ENCODE measurements at places on chromosomes 1 and 21. TPM values are rescaled to one million over a fixed set of nuclear protein-coding genes. Genes with fewer than 3 reads are reported as not detected.
A peak's percentile ranks its signal among the peaks of the same experiment; 100 is the strongest.

GRCh38 chr1:38527373-38527966, 332.1 kb downstream of the RRAGC start:
- DNase-seq: peak; percentile 3
- no peaks in the 10 kb centered on the region for H3K36me3 ChIP-seq
- no peak overlapping the region for H3K27ac ChIP-seq
- no peaks in the 10 kb centered on the region for H3K4me1 ChIP-seq

GRCh38 chr1:89262643-89263042, 10.0 kb downstream of the GBP5 start:
- peak overlapping the region; percentile 37 for H3K4me3 ChIP-seq
- peak overlapping the region; percentile 60 for H3K27ac ChIP-seq
- peak; percentile 85 for DNase-seq
- H3K4me1 ChIP-seq: peaks cover 30% of the 10 kb centered on the region
- no peaks in the 10 kb centered on the region for H3K27me3 ChIP-seq

GRCh38 chr1:61052395-61053225, 29.8 kb upstream of the NFIA start:
- H3K36me3 ChIP-seq: no peaks in the 10 kb centered on the region
- no peaks in the 10 kb centered on the region for H3K4me1 ChIP-seq
- no peak overlapping the region for H3K4me3 ChIP-seq
- H3K27ac ChIP-seq: no peak overlapping the region

DNA sequence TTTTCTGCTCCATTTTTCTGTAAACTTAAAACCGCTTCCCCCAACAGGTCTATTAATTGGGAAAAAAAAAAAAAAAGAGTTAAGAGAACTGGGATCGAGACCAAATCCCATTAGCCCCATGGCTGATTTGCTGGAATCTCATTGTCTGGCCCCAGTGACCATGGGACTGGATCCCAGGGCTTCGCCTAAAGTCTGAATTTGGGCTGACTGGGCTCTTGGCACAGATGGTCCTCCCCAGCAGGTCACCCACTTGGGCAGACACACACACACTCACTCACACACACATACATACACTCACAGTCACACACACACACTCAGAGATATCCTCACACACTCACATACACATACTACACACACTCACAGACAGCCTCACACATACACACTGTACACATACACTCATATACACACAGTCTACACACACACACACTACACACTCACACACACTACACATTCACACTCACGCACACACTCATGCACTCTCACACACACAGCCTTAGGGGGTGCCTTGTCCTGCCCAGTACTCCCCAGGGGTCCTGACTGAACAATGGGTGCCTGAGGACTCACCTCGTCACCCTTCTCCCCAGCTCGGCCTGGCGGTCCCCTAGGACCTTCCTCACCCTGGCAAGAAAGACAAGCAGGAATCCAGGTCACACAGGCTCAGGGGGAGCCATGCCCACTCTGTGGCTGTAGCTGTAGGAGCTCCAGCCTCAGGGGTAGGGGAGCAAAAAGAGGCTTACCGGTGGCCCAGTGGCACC, 7.5 kb downstream of the COL9A2 start:
- no peak overlapping the region for H3K27ac ChIP-seq
- H3K4me1 ChIP-seq: peaks cover 4% of the 10 kb centered on the region
- H3K4me3 ChIP-seq: no peak overlapping the region
- DNase-seq: no peak
- no peaks in the 10 kb centered on the region for H3K36me3 ChIP-seq

GRCh38 chr1:91997607-91998195, 32.1 kb upstream of the EPHX4 start:
- no peaks in the 10 kb centered on the region for H3K27me3 ChIP-seq
- no peak overlapping the region for H3K4me3 ChIP-seq
- H3K4me1 ChIP-seq: no peaks in the 10 kb centered on the region
- no peak overlapping the region for H3K27ac ChIP-seq

- H3K36me3 ChIP-seq: no peaks in the 10 kb centered on the region
- peaks cover 14% of the 10 kb centered on the region for H3K4me1 ChIP-seq
- H3K27ac ChIP-seq: no peak overlapping the region
- no peak for DNase-seq
- no peaks in the 10 kb centered on the region for H3K27me3 ChIP-seq
- no peak overlapping the region for H3K4me3 ChIP-seq
Observed at GRCh38 chr1:61450454-61450853, 274.5 kb downstream of the TM2D1 start.

DNA sequence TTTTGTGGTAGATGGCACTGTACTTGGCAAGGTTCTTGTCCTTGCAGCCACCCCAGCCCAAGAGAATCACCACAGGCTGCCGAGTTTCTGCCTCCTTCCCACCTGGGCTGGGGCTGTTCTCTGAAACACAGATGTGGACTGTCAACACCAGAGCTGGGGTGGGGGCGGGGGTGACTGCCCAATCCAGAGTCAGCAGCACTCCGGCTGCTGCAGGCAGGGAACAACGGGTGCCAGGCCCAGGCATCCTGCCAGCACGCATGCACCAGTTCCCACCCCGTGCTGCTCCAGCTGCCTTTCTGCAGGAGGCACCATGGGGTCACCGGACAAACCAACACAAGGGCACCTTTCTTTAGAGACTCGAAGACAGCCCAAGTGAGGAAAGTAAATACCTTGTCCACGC, 14.1 kb downstream of the TMEM53 start:
- H3K36me3 ChIP-seq: no peaks in the 10 kb centered on the region
- H3K27ac ChIP-seq: no peak overlapping the region
- no peaks in the 10 kb centered on the region for H3K27me3 ChIP-seq
- H3K4me1 ChIP-seq: no peaks in the 10 kb centered on the region
- no peak overlapping the region for H3K4me3 ChIP-seq

GRCh38 chr1:57966751-57967406, 543.0 kb upstream of the DAB1 start:
- H3K4me1 ChIP-seq: no peaks in the 10 kb centered on the region
- H3K27ac ChIP-seq: no peak overlapping the region
- H3K4me3 ChIP-seq: no peak overlapping the region

DNA sequence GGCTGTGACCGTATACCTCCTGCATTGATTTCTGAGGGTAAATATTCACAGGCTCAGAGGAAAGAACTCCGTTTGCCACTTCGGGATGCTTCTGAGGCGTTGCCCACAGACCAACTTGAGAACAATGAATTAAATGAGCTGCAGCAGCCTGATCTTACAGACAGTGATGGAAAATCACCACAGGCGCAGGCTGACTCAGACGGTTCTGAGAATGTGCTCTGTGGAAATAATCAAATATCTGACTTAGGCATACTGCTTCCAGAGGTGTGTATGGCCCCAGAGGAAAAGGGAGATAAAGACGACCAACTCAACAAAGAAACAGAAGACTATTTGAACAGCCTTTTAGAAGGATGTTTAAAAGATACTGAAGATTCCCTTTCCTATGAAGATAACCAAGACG, 76.7 kb upstream of the SCCPDH start:
- H3K4me1 ChIP-seq: peaks cover 20% of the 10 kb centered on the region
- peaks cover 52% of the 10 kb centered on the region for H3K36me3 ChIP-seq
- peak overlapping the region; percentile 88 for H3K27ac ChIP-seq
- H3K4me3 ChIP-seq: peak overlapping the region; percentile 31
- no peaks in the 10 kb centered on the region for H3K27me3 ChIP-seq
- DNase-seq: peak; percentile 71

DNA sequence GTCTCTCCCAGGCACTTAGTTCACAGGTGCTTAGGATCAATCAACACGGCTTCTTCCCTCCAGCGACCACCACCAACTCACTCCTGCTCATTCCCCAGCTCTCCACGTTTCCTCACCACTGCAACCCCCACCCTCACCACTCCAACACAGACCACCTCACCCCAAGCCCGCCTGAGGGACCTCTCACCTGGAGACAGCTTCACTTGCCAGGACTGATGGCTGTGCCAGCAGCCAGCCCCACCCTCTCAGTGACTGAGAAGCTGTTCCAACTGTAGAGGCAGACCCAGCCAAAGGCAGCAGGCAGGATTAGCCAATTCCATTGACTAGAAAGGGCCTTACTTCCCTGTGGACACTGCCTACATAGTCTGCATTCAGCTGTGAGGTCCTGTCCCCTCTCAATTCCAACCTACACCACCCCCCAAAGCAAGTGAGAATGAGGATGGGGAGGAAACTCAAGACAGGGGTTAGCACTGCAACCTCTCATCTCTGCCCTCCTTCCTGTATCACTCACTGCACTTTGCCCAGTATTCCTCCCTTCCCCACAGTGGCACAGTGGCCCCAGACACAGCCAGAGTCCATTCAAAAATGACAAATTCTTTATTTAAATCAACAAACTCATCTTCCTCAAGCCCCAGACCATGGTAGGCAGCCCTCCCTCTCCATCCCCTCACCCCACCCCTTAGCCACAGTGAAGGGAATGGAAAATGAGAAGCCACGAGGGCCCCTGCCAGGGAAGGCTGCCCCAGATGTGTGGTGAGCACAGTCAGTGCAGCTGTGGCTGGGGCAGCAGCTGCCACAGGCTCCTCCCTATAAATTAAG, 7.6 kb downstream of the TAGLN2 start:
- peaks cover 57% of the 10 kb centered on the region for H3K4me1 ChIP-seq
- H3K36me3 ChIP-seq: peaks cover 20% of the 10 kb centered on the region
- H3K27ac ChIP-seq: peak overlapping the region; percentile 37
- no peaks in the 10 kb centered on the region for H3K27me3 ChIP-seq

DNA sequence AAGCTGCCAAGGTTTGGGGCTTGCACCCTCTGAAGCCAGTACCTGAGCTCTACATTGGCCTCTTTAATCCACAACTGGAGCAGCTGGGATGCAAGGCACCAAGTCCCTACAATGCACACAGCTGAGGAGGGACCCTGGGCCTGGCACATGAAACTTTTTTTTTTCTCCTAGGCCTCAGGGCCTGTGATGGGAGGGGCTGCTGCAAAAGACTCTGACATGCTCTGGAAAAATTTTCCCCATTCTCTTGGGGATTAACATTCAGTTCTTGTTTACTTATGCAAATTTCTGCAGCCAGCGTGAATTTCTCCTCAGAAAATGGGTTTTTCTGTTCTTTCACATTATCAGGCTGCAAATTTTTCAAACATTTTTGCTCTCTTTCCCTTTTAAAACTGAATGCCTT, 1072.2 kb downstream of the BRINP3 start:
- no peaks in the 10 kb centered on the region for H3K36me3 ChIP-seq
- no peak overlapping the region for H3K27ac ChIP-seq
- H3K27me3 ChIP-seq: no peaks in the 10 kb centered on the region
- no peak overlapping the region for H3K4me3 ChIP-seq
- no peaks in the 10 kb centered on the region for H3K4me1 ChIP-seq

GRCh38 chr1:53860967-53861411, 22.9 kb upstream of the NDC1 start:
- no peaks in the 10 kb centered on the region for H3K4me1 ChIP-seq
- DNase-seq: peak; percentile 79
- no peak overlapping the region for H3K27ac ChIP-seq
- H3K36me3 ChIP-seq: peaks cover 22% of the 10 kb centered on the region
- H3K27me3 ChIP-seq: no peaks in the 10 kb centered on the region

DNA sequence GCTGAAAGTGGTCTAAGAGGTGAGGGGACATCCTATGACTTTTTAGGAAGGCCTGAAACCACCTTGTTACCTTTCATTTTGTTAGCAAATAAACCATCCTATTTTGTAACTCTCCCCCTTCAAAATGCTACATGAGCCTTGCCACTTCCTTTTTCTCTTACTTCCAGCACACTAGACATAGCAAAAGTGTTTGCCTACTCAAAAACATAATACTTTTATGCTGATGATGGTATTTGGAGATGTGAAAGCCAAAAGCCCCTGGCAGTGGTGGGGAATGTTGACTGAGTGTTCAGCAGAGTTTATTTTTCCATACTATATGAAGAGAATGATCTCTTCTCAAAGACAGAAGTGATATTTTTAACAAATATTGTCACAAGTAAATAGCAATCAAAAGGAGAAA, 134.2 kb downstream of the EDEM3 start:
- H3K27ac ChIP-seq: no peak overlapping the region
- H3K4me1 ChIP-seq: peaks cover 12% of the 10 kb centered on the region
- no peak overlapping the region for H3K4me3 ChIP-seq

- H3K27me3 ChIP-seq: no peaks in the 10 kb centered on the region
- no peaks in the 10 kb centered on the region for H3K4me1 ChIP-seq
- H3K4me3 ChIP-seq: no peak overlapping the region
- H3K27ac ChIP-seq: no peak overlapping the region
Observed at GRCh38 chr21:25970254-25970930, 200.2 kb downstream of the APP start.

- H3K4me3 ChIP-seq: no peak overlapping the region
- no peak overlapping the region for H3K27ac ChIP-seq
- no peaks in the 10 kb centered on the region for H3K4me1 ChIP-seq
- H3K36me3 ChIP-seq: peaks cover 41% of the 10 kb centered on the region
- no peaks in the 10 kb centered on the region for H3K27me3 ChIP-seq
Observed at GRCh38 chr1:33488624-33489023, 16.2 kb downstream of the ZSCAN20 start.

DNA sequence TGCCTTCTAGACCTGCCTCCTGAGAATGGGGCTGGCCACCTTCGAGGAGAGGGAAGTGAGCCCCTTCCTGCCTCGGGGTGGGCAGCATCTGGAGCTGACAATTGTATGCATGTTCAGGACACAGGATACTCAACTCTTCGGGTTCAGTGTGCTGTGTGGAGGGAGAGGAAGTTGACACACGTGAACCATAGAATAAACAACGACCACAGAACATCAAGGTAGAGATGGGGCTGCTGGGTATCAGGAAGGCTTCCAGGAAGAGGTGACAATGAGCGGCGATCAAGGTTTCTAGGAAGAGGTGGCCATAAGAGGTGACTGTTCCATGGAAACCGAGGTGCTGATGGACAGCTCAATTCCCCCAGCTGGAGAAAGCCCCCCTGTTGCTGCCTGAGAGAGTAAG, 22.0 kb downstream of the UBIAD1 start:
- H3K36me3 ChIP-seq: no peaks in the 10 kb centered on the region
- H3K4me3 ChIP-seq: no peak overlapping the region
- H3K27ac ChIP-seq: no peak overlapping the region
- H3K4me1 ChIP-seq: no peaks in the 10 kb centered on the region
- H3K27me3 ChIP-seq: no peaks in the 10 kb centered on the region

- no peaks in the 10 kb centered on the region for H3K27me3 ChIP-seq
- no peak overlapping the region for H3K4me3 ChIP-seq
- H3K36me3 ChIP-seq: no peaks in the 10 kb centered on the region
- H3K27ac ChIP-seq: no peak overlapping the region
Observed at GRCh38 chr1:205692423-205692822, 12.1 kb upstream of the SLC45A3 start.

DNA sequence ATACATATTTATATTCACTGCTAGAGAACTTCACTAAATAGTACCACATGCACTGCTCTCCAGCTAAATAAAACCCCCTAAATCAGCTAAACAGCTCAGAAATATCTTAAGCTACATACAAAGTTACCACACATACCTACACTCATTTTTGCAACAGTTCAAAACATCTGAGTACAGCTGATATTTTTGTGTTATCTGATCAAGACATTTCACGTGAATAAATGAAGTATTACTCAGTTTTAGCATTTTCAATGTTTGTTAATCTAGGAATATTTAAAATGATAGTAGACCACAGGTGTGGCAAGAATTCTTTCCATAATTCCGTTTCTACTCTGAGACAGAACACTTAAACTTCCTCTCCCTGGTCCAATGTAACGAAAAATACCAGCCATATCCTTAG, 20.8 kb downstream of the EVI5 start:
- no peak overlapping the region for H3K27ac ChIP-seq
- H3K4me1 ChIP-seq: peaks cover 7% of the 10 kb centered on the region
- H3K36me3 ChIP-seq: no peaks in the 10 kb centered on the region
- H3K4me3 ChIP-seq: no peak overlapping the region
- H3K27me3 ChIP-seq: no peaks in the 10 kb centered on the region
- DNase-seq: no peak

- H3K4me1 ChIP-seq: no peaks in the 10 kb centered on the region
- DNase-seq: no peak
- no peak overlapping the region for H3K4me3 ChIP-seq
- H3K27me3 ChIP-seq: no peaks in the 10 kb centered on the region
- H3K36me3 ChIP-seq: no peaks in the 10 kb centered on the region
Observed at GRCh38 chr1:4452701-4453100, 201.7 kb upstream of the AJAP1 start.

TMEM82 gene
- not detected for total RNA-seq

BTG3 gene
- 15.6 TPM for total RNA-seq

KNCN gene
- total RNA-seq: not detected

TAS1R1 gene
- not detected for total RNA-seq

TMEM81 gene
- total RNA-seq: 2.2 TPM

KLF17 gene
- 0.11 TPM for total RNA-seq

LEFTY1 gene
- total RNA-seq: not detected
